ENCODE measurements at places on chromosomes 12 and 14.

DNA sequence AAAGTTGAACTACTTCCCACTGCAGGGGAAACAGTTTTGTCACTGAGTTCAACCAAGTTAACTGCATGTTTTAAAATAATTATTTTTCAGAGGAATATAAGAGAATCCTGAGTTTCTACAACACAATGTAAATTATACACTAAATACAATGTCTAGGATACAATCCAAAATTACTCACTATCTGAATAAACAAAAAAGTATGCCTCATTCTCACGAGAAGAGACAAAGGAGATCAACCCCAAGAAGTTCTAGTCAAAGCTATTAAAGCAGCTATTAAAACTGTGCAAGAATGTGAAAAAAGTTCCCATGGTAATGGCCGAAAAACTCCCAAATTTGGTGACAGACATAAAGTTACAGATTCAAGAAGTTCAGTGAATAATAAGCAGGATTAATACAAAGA is 8.8 kb upstream of the KCNK13 start:
- no peaks in the 10 kb centered on the region for H3K36me3 ChIP-seq
- H3K4me3 ChIP-seq = no peak overlapping the region
- H3K27ac ChIP-seq = no peak overlapping the region
- peak; percentile 45 for DNase-seq
- H3K27me3 ChIP-seq = peaks cover 6% of the 10 kb centered on the region
- 0 out of 2 replicates have a peak, but pooled peaks cover 2% of the 10 kb centered on the region for H3K4me1 ChIP-seq

DNA sequence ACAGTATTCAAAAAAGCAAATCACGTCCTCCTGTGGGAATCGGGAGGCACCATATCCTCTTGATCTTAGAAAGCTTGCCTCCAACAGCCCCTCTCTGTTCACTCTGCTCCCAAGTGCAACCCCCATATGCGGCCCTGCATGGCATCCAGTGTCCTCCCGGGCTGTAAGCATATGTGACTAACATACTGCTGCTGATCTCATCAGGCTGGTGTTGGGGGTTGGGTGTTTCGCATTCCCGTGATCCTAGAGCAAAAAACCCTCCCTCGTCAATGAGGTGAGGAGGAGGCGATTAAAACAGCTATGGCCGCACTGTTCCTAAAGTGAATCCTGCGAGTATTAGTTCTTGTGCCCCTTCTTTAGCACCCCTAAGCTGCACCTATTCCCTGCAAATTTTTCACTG is 28.1 kb upstream of the PPM1A start:
- H3K4me1 ChIP-seq = no peaks in the 10 kb centered on the region
- H3K36me3 ChIP-seq = no peaks in the 10 kb centered on the region
- H3K4me3 ChIP-seq = no peak overlapping the region
- peaks cover 11% of the 10 kb centered on the region for H3K27me3 ChIP-seq
- DNase-seq = no peak

DNA sequence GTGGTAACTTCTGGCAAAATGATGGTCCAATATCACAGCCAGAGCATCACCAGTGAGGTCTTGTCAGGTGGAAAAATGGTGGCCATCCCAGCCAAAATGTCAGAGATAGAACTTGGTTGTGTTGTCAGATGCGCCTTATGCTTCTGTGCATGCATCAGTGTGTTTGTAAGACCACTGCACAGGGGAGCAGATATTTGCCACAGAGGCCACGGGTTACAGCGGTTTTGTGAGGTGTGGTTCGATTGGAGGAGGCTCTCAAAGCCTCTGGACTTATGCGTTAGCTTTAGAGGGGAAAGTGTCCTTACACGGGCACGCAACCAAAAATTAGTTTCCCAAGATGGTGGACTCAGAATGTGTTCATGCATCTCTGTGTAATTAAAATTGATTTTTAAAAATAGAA is 243.8 kb downstream of the ADGRD1 start:
- no peaks in the 10 kb centered on the region for H3K27me3 ChIP-seq
- H3K4me1 ChIP-seq = no peaks in the 10 kb centered on the region
- no peaks in the 10 kb centered on the region for H3K36me3 ChIP-seq
- H3K4me3 ChIP-seq = no peak overlapping the region

- H3K36me3 ChIP-seq = no peaks in the 10 kb centered on the region
- peaks cover 45% of the 10 kb centered on the region for H3K27me3 ChIP-seq
- no peak for DNase-seq
- no peaks in the 10 kb centered on the region for H3K4me1 ChIP-seq
- no peak overlapping the region for H3K27ac ChIP-seq
Observed at GRCh38 chr14:74260525-74261233, 21.4 kb downstream of the VSX2 start.

- H3K27ac ChIP-seq = no peak overlapping the region
- no peak overlapping the region for H3K4me3 ChIP-seq
- H3K4me1 ChIP-seq = no peaks in the 10 kb centered on the region
- no peaks in the 10 kb centered on the region for H3K27me3 ChIP-seq
- no peak for DNase-seq
- H3K36me3 ChIP-seq = no peaks in the 10 kb centered on the region
Observed at GRCh38 chr14:76967788-76968187, 60.7 kb downstream of the IRF2BPL start.

DNA sequence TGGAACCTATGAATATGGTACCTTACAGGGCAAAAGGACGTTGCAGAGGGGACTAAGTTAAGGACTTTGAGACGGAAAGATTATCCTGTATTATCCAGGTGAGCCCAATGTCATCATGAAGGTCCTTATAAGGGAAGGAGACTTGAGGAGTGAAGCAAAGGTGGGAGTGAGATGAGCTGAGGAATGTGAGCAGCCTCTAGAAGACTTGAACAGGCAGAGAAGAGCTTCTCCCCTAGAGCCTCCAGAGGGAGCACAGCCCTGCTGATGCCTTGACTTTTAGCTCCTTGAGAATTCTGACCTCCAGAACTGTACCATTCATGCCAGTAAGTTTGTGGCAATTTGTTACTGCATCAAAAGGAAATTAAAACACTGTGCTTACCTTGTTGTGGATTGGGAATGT is 41.8 kb upstream of the DCD start:
- no peak overlapping the region for H3K27ac ChIP-seq
- no peaks in the 10 kb centered on the region for H3K27me3 ChIP-seq
- no peak for DNase-seq
- no peaks in the 10 kb centered on the region for H3K36me3 ChIP-seq
- no peaks in the 10 kb centered on the region for H3K4me1 ChIP-seq

- peak; percentile 26 for DNase-seq
- peaks cover 2% of the 10 kb centered on the region for H3K27me3 ChIP-seq
- H3K36me3 ChIP-seq = no peaks in the 10 kb centered on the region
Observed at GRCh38 chr12:92337128-92337527, 191.5 kb upstream of the BTG1 start.

DNA sequence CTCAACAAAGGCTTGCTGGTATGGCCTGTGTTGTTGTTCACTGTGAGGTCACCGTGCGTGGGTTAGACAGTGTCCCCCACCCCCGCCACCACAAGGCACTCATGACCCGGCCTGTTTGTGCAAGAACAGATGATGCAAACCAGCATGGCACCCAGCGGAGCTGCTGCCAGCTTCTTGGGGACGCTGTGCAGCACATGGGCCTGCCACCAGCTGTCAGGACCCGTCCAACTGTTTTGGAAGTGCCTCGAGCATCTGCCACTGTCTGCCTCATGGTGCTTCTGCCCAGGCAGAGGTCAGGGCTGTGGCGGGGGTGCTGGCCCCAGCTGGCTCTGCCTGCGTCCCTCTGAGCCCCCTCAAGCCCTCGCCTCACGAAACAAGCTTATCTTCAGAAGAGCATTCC is 1.5 kb downstream of the ASB2 start:
- H3K36me3 ChIP-seq = no peaks in the 10 kb centered on the region
- no peak overlapping the region for H3K4me3 ChIP-seq
- H3K4me1 ChIP-seq = peaks cover 7% of the 10 kb centered on the region
- no peak overlapping the region for H3K27ac ChIP-seq
- H3K27me3 ChIP-seq = peaks cover 2% of the 10 kb centered on the region

- H3K4me3 ChIP-seq = no peak overlapping the region
- no peaks in the 10 kb centered on the region for H3K36me3 ChIP-seq
- no peak for DNase-seq
- no peaks in the 10 kb centered on the region for H3K4me1 ChIP-seq
Observed at GRCh38 chr12:124071075-124071443, 98.0 kb downstream of the ZNF664 start.

GRCh38 chr12:120964298-120964697 is 14.0 kb upstream of the HNF1A start:
- no peak for DNase-seq
- no peaks in the 10 kb centered on the region for H3K4me1 ChIP-seq
- H3K4me3 ChIP-seq = no peak overlapping the region

GRCh38 chr12:96402061-96402460 is 1.8 kb upstream of the CDK17 start:
- no peak overlapping the region for H3K4me3 ChIP-seq
- H3K27me3 ChIP-seq = no peaks in the 10 kb centered on the region
- H3K4me1 ChIP-seq = no peaks in the 10 kb centered on the region
- H3K27ac ChIP-seq = peak overlapping the region; percentile 57
- no peaks in the 10 kb centered on the region for H3K36me3 ChIP-seq

DNA sequence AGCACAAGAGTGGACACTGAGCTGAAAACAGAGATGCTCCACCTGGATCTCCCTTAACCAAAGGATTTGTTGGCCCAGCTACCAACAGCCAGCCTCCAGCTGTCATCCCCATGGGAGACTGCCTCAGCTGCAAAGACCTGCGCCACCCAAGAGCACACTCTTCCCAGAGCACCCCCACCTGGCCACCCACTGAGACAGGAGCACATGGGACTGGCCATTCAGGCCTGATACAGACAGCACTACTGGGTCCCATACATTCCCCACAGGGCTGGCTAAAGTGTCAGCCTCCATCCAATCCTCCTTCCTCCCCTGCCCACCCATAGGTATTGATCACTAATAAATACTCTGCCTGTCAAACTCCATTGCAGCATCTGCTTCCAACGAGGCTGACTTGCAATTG is 241.5 kb downstream of the BCL11B start:
- H3K4me3 ChIP-seq = no peak overlapping the region
- no peaks in the 10 kb centered on the region for H3K4me1 ChIP-seq
- H3K27ac ChIP-seq = no peak overlapping the region
- H3K27me3 ChIP-seq = no peaks in the 10 kb centered on the region
- no peak for DNase-seq
- no peaks in the 10 kb centered on the region for H3K36me3 ChIP-seq

DNA sequence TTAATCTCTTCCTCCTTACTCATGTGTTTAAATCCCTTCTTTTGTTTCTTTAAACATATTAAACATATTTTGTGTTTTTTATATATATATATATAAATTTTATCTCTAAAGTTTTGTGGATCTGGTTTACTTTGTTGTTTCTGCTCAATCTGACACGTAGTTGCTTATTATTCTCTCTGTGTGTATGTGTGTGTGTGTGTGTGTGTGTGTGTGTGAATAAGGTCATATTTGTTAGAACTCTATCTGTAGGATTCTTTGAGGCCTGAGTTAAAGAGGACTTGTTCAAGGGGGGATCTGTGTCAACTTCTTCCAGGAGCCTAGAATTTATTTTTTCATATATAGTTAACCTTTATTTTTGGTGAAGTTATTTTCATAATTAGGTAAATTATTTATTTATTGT is 2.7 kb downstream of the GPR65 start:
- no peaks in the 10 kb centered on the region for H3K36me3 ChIP-seq
- H3K27ac ChIP-seq = no peak overlapping the region
- no peaks in the 10 kb centered on the region for H3K4me1 ChIP-seq
- H3K27me3 ChIP-seq = no peaks in the 10 kb centered on the region
- H3K4me3 ChIP-seq = no peak overlapping the region
- DNase-seq = no peak

DNA sequence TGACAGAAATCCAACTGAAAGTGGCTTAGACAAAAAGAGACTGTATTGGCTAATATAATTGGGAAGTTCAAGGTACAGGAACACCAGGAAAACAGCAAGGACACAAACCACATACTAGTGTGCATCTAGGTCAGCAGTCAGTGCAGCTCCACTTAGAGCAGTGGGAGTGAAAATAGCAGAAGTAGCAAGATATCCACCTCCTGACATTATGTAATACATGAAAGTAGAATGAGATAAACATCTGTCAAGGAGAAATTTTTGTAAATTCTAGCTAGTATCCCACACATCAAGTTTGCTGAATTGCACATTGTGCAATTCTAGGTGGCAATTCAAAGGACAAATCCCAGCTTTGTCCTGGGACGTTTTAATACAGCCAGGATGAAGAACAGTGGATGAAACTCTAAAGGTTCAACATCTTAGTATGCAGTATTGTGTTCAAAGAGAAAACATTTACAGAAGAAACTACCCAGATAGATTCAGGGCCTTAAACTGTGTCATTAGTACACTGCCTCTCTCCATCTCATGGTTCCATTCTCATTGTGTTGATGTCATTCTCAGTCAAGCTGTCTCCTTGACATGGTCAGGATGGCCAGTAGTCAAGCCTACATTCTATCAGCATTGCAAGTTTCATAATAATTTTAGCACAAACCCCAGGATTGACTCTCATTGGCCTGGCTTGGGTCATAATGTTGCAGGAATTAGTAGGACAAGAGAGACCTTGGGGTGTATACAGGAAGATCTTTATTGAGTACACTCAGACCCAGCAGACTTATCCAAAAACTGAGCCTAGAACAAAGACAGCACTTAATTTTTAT is 56.8 kb downstream of the SDR9C7 start:
- no peak overlapping the region for H3K4me3 ChIP-seq
- H3K36me3 ChIP-seq = no peaks in the 10 kb centered on the region
- H3K27me3 ChIP-seq = peaks cover 3% of the 10 kb centered on the region
- no peak overlapping the region for H3K27ac ChIP-seq

DNA sequence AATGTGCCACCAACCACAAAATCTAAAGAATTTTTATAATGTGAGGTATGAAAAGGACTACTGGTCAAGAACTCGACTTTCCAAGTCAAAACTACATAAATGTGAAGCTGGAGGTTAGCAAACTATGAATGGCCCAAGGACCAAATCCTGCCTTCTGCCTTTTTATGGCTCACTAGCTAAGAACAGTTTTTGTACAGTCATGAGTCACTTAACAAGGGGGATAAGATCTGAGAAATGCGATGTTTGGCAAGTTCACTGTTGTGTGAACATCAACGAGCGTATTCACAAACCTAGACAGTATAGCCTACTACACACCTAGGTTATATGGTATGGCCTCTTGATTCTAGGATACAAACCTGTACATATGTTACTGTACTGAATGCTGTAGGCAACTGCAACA is 28.2 kb downstream of the FERMT2 start:
- DNase-seq = peak; percentile 69
- no peak overlapping the region for H3K4me3 ChIP-seq
- no peaks in the 10 kb centered on the region for H3K27me3 ChIP-seq

- peaks cover 2% of the 10 kb centered on the region for H3K4me1 ChIP-seq
- no peak overlapping the region for H3K27ac ChIP-seq
- no peak for DNase-seq
Observed at GRCh38 chr12:101713930-101714329, 16.5 kb downstream of the CHPT1 start.

- no peaks in the 10 kb centered on the region for H3K4me1 ChIP-seq
- no peak overlapping the region for H3K4me3 ChIP-seq
- no peak overlapping the region for H3K27ac ChIP-seq
- no peak for DNase-seq
Observed at GRCh38 chr14:103949131-103949790, 6.9 kb upstream of the RD3L start.

DNA sequence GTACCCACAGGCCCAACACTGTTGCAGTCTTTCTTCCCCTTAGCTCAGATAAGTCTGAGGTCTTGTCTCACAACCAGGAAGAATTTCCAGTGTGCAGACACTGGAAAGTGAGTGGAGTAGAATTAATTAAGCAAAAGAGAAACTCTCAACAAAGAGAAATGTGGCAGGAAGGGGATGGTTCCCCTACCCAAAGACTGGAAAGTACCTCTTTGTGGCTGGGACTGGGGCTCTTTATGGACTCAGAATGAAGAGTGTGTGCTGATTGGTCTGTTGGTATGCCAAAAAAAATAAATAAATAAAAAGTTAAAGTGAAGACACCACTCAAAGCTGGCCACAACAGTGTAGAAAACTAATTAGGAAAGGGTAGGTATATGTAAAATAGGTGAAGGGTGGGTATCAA is 26.4 kb downstream of the GLIPR1L1 start:
- no peaks in the 10 kb centered on the region for H3K4me1 ChIP-seq
- no peak for DNase-seq
- H3K27ac ChIP-seq = no peak overlapping the region
- H3K4me3 ChIP-seq = no peak overlapping the region
- H3K36me3 ChIP-seq = no peaks in the 10 kb centered on the region
